Erythroblast (primary cell): ENCODE measurements at places on chromosomes 12 and 14.

- DNase-seq = no peak
These were observed 217.4 kb downstream of the CRADD start for GRCh38 chr12:93894391-93895088.

DNA sequence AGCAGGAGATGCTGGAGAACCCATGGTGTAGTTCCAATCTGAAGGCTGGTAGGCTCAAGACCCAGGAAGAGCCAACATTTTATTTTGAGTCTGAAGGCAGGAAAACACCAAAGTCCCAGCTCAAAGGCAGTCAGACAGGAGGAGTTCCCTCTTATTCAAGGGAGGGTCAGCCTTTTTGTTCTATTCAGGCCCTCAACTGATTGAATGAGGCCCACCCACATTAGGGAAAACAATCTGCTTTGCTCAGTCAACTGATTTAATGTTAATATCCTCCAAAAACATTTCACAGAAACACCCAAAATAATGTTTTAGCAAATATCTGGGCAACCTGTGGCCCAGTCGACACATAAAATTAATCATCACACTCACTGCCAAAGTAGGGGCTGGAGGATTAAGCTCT lies 130.8 kb downstream of the LMNTD1 start:
- no peak for DNase-seq

- DNase-seq = no peak
These were observed 333.4 kb upstream of the TBX3 start for GRCh38 chr12:115017346-115017745.

DNA sequence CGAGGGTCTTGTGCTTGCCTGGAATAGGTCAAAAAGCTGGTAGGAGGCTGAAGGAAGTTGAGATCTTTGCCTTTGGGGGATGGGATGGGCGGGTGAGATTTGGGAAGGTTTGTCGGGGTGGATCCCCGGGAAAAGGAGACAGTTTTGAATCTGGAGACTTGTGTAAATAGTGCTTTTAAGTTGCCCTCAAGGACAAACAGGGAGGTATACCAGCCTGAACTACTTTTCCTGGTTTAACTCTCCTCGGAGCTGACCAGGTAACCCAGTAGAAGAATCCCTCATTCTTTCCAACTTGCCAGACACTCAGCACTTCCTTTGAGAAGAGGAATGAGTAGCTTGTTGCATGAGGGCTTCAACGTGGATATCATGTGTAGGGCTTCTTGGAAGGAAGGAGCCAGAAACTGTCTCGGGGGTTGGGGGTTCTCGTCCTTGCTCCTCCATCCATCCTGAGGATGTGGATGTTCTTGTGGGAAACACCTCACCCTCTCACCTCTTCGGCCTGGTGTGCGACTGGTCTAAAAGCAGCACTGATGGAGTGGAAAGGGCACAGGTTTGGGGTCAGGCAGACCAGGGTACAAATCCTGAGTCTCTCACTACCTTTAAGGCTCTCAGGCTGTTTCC lies 1.9 kb downstream of the TEAD4 start:
- no peak for DNase-seq

DNA sequence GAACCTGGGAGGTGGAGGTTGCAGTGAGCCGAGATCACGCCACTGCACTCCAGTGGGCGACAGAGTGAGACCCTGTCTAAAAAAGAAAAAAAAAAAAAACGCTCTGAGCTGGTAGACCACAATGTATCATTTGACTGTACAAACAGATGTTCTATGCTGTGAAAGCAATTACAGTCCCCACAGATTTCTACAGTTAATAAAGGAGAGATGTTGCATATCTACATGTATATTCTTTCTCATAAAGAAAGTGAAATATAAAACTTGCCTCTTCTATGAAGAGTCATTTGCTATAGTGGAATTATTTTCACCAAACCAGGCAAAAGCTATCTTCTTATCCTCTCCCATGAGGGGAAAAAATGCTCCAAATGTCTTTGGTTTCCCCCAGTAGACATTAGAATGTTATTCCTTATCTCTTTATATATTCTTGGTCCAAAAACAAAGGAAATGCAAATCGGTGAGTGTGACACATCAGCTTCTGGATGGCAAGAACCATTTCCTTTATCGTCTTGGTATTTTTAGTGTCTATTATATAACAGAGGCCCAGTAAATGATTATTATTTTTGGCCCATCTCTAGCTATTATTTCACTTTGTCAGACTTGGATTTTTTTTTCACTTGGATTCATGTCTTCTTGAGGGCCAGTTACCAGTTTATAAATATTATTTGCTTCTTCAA lies 230.4 kb downstream of the SSPN start:
- no peak for DNase-seq

- DNase-seq = peak; percentile 76
These were observed 29.4 kb downstream of the SLC24A4 start for GRCh38 chr14:92352158-92352985.

DNA sequence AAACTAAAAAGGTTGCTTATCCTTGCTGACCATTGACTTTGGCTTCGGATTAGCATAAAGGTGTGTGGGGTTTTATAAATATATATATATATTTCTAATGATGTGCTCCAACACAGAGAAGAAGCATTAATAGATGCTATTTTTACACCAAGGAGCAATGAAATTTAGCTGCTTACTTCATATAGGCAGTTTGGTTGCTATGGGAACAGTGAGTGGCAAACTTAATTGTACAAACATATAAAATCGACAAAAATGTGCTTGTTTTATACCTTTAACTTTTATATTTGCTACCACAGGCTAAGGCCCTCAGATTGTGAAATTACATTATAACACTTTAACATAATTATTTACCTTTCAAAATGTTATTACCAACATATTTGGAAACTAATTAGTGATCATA lies 303.4 kb downstream of the SEC23A start:
- DNase-seq = no peak

DNA sequence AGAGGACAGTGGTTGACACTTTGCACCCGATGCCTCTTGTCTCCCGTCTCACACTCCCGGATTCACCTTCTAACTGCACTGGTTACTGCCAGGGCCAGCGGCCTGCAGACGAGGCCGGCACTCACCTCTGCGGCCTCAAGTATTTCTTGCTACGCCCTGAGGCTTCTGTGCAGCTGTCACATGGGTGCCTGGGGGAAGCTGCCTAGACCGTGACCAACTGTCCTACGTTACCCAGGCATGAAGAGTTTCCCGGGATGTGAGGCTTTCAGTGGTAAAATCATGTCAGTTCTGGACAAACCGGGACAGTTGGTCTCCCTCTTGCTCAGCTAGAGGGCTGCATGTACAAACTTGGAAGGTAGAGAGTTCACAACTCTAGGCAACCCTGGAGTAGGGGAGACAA lies 274.5 kb downstream of the GLT1D1 start:
- no peak for DNase-seq

DNA sequence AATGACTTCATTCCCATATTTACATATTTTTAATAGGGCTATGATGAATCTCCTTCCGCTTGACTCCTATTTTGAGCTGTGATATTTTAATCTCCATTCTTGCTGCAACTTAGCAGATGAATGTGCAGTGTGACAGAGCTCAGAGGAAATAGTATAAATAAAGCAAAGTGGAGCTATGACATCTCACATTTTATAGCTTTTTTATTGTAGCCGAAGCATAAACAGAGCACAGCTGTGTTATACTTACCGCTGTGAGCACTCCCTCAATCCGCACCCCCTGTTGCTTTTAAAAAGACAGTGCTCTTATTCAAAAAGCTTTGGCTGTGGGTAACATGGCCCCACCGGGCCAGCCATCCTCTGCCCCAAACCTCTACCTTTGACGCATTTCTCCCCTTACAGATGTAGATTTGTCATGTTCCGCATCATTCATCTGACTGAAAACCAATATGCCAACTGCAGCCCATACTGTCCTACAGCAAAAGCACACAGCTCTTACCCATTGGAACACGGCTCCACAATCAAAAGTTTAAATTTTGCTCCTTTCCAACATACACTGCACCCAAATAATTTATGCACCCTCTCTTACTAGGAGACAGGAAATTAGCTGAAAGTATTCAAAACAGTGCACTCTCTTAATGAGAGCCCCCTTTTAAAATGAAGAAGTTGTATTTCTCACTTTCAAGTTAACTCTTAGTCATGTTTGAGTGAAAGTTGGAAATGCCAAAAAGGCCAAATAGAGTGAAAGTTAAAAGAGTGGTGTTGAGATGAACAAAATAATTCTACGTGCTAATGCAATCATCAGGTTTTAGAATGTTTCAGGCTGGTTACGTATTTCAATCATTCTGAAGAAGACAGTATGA lies 429.3 kb upstream of the SOX5 start:
- DNase-seq = no peak

GRCh38 chr14:106455026-106455425 lies 928.6 kb downstream of the TMEM121 start:
- no peak for DNase-seq

- no peak for DNase-seq
These were observed 44.3 kb downstream of the TMTC1 start for GRCh38 chr12:29739279-29739991.

DNA sequence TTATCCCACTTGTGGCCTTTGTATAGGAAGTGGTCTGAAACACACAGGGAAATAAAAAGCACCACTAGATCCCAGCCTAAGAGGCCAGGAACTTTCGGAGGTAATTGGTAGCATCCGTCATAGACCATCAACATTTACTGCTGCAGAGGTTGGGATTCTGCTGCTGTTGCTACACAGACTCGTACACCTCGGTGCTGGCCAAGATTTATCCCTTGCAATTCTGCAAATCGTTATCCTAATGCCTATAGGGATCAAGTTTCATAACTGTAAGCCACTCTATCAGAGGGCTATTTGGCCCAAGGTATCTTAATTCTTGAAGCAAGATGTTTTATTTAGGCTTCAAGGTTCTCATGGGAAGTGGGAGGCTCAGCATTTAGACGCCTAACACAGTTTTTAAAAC lies 913.6 kb downstream of the GALC start:
- DNase-seq = no peak

- DNase-seq = no peak
These were observed 164.5 kb downstream of the STXBP6 start for GRCh38 chr14:24885410-24885913.

- DNase-seq = no peak
These were observed 8.6 kb downstream of the RAN start for GRCh38 chr12:130880411-130880885.

- DNase-seq = peak; percentile 73
These were observed 268 bp downstream of the NDUFB1 start for GRCh38 chr14:92121207-92121669.

DNA sequence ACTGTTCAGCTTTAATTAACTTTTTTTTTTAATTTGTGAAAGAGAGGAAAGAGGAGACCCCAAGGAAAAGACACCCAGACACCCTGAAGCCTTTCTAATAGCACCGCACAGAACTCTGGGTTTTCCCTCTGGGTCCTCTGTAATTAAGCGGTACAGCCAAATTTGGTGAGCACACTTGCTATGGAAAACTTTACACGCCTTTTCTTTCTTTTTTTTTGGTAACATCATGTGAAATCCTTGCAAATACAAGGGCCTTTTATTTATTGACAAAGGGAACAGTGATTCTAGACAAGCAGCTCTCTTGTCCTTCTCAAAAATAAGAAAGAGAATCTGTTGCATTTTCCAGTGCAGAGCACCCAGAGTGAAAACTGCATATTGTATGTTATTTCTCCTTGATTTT lies 44.4 kb upstream of the CPM start:
- no peak for DNase-seq

DNA sequence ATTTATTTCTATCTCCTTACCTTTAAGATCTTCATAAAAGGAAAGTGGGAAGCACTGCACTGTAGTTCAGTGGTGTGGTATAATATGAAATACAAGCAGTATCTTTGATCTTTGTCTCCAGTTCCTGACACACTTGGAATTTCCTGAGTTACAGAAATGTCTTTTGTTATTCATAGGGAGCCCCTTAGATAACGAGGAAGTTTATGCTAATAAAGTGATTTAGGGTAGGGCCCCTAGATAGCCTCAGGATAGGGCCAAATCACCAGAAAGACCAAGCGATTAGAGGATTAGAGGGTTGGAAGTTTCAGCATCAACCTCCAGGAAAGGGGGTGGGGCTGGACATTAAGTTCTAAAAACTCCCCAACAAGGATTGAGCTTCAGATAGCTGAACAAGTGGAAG lies 29.9 kb upstream of the DDHD1 start:
- no peak for DNase-seq

DNA sequence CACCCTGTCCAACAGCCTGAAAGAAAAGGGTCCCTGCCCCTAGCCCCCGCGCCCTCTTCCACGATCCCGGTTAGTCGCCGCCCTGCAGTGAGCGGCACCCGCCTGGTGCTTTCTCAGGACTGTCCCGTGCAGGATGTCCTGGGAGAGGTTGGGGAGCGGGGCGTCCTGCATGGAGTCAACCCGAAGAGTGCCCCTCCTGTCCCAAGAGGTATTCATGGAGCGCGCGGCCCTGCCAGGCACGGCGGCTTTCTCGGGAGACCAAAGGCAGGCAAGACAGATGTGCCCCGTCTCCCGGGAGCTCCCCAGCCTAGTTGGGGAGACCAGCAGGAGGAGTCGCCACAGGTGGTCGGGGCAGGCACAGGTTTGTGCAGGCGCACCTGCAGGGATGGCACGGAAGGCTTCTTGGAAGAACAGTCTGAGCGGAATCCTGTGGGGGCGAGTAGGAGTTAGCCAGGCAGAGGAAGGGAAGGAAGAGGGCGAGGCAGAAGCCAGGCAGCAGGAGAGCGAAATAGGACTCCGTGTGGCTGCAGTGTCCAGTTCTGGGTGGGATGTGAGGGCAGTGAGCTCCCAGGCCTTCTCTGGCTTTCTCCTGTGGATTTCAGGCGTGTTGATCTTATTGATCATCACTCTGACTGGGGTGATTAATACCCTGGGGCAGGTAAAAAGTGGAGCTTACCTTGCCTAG lies 723 bp downstream of the SIVA1 start:
- DNase-seq = peak; percentile 56

DNA sequence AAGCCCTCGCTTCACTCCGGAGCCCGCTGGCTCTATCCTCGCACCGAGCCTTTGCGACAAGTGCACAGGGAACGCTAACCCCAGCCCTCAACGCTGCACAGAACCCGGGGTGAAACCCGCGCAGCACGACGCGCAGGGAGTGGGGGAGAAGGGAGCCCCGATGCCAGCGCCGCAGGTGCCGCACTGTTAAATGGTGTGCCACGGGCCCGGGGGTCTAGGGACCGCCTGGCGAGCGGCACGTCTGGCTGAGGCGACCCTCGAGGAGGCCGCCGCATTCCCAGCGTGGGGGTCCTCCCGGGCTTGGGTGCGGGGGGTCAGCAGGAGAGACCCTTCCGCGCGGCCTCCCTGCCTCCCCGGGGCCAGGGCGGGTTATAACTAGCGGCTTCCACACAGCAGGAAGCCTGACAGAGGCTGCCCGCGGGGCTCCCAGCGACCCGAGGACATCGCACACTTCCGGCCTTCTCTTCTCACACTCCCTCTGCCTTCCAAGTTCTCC lies 23.8 kb upstream of the LRTM2 start:
- DNase-seq = peak; percentile 66

- no peak for DNase-seq
These were observed 1.5 kb upstream of the LTA4H start for GRCh38 chr12:96036765-96037455.
